Stimulated activated CD8-positive, alpha-beta memory T cell treated with anti-CD3 and anti-CD28 coated beads, Interleukin-4, amount 100 ng/mL, for 4 hours (primary cell): ENCODE measurements at places on chromosomes 3 and 15.

DNA sequence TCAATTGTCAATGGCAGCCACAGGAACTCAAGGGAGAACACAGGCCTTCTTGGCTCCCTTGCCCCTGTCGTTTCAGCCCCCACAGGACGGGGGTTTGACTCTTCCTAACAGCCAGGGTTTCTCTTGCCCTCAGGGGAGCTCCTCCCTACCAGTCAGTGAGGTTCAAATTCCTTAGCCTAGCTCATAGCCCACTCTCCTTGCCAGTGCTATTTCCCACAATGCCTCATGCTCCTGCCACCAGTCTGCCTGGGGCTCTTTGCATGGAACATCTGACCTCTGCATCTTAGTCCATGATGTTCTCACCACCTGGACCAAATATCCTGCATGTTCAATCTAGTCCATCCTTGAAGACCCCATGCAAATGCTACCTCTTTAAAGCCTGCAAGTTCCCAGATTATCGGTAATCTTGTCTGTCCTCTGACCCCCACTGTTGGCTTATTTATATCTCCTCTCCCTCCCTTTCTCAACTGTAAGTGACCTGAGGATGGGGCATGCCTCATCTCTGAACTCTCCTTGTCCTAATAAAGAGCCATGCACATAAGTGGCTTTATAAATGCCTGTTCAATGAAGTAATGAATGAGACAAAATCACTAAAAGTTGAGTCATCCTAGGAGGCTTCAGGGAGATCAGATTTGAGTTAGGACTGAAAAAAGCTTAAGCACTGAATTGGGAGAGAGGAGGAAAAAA, 78.0 kb downstream of the MYO1E start:
- no peak for DNase-seq

GRCh38 chr3:52007291-52007690, 11.6 kb upstream of the RPL29 start:
- no peak for DNase-seq

DNA sequence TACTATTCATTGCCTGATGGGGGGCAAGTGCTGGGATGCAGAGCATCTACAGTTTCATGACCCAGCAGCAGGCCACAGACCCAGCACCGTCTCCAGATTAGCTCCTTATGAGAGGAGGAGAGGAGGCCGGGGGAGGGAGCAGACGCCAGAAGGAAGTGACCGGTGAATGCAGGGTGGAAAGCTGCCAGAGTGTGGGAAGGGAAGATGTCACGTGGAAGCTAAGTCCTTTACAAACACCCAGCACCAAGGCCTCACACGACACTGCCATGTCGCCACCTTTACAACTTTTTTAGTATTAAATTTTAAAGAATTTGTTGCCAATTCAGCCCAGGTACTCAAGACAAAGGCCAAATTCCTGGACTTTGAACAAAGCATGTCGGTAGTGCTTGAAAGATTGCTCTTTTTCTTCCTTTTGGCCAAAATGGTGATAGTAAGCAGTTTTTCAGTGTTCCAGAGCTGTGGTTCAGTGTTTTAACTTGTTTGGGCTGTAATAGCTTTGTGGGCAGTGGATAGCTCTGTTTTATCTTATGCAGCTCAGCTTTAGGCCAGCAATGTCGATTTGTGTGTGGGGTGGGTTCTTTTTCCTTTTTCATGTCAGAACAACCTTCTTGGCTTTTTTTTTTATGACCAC, 58.2 kb downstream of the ZBTB38 start:
- no peak for DNase-seq

- no peak for DNase-seq
These were observed 30.7 kb upstream of the SNRK start for GRCh38 chr3:43255662-43256061.

GRCh38 chr15:61281328-61281727, 52.2 kb upstream of the RORA start:
- DNase-seq, result no peak

- no peak for DNase-seq
These were observed 828 bp upstream of the VWA5B2 start for GRCh38 chr3:184228376-184229137.

DNA sequence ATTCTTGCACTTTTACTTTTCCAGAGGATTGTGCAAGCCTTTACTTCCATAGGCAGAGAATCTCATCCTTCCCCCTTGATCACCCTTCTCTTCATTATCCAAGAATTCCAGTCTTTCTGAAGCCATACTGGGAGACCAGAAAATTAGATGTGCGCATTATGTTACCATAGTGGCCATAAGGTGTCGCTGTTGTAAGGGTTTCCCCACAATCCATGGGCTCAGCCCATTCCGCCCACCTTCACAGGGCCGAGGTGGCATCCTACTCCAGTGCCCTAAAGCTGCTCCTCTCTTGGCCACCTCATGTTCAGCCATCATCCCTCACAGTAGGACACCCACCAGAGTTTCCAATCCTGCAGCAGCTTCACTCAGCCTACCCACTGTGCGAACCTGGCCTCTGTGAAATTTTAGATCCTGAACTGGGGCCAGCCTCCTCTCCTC, 35.0 kb downstream of the CTSH start:
- DNase-seq, result no peak

GRCh38 chr15:67134067-67134838, 68.9 kb downstream of the SMAD3 start:
- DNase-seq, result peak; percentile 44

- DNase-seq, result no peak
These were observed 68.5 kb upstream of the SLC2A2 start for GRCh38 chr3:171095063-171095462.

GRCh38 chr15:64205202-64205601, 42.4 kb upstream of the PPIB start:
- no peak for DNase-seq

DNA sequence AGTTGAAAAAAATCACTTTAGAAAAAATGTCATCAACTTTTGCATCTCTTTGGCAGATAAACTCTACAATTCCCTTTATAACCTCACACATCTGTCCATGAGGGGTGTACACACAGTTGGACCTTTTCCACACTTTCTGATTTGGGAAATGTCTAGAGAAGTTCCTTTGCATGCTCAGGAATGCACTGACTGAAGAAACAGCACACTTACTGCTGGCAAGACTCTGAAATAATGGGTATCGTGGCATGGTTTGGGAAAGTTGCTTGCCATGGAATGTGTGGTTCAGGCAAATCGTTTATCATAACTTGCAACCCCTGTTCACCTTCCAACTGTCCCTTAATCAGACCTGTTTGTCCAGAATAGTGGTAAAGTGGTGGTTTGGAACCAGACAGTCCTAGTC, 135.3 kb upstream of the TGFBR2 start:
- DNase-seq, result no peak

DNA sequence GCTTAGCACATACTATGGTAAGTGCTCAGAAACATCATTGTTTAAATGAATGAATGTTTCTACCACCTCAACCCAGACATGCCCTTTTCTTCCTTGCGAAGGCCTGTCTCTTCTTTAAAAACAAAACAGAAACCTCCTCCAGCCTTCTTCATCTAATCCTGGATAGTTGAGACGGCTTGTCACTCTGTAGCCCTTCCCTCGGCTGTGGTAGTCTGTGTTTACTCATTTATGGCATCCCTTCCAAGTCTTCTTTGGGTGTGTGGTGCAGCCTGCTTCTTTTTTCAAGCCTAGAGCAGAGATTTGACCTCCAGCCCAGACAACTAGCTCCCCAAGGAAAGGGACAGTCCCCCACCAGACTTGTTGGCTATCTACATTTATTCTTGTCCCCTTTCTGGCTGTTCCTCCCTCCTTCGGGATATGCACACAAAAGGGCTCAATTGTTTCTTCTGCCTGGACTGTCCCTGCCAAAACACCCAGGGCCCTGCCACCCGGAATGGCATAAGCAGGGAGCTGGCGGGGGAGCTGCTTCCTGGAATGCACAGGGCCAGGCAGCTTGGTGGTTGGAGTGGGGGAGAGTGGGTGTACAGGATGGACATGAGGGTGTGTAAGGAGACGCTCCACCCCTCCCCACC, 67.8 kb downstream of the ITGA11 start:
- no peak for DNase-seq

GRCh38 chr3:128714887-128715491, 11.0 kb upstream of the RAB7A start:
- no peak for DNase-seq

DNA sequence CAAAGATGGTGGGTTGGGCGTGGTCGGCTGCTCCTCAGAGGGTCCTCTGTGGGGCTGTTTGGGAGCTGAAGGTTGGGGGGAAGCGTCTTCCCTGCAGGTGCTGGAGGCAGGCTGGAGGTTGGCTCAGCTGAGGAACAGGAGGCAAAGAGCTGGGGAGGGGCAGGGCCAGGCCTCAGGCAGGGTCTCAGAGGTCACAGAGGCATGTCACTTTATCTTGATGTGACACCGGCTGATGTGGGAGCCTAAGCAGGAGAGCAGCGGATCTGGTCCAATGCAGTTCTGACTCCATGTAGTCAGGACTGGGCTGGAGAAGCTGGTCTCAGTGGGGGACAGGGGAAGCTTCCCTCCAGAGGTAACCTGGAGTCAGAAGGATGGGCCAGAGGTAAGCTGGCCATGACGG, 7.7 kb upstream of the GNAT1 start:
- no peak for DNase-seq

DNA sequence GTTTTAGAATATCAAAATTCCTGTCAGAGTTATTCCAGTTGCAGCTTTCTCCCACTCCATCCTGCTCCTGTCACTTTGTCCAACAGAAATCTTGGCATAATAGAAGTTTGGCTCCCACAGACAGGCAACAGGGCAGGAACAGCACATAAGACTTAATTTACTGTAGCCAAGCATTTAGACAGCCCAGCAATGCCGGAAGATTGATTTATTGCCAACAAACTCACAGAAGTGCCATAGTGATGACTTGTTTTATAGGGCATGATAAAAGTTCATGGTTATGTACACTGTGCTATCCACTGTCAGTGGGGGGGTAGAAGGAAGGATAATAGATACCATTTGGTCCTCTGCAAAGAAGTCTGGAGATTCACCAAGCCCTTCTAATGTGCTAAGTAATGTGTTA, 98.3 kb upstream of the CBLB start:
- no peak for DNase-seq

DNA sequence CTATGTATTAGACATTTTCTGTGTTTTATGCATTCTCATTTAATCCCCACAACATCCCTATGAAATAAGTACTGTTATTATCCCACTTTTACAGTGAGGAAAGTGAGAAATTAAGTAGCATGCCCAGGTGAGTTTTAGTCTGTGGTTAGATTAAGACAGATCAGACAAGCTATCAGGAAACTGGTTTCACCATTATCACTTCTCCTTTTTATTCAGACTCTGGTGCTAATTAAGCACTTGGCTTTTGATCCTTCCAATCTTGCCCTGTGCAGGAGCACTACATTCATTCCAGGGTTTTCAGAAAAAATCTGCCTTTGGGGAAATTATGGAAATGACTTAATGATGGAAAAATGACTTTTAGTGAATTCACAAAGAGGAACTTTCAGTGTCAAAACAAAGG, 115.2 kb downstream of the TMEM108 start:
- no peak for DNase-seq

- DNase-seq, result no peak
These were observed 3.1 kb downstream of the BAHD1 start for GRCh38 chr15:40443846-40444245.

GRCh38 chr3:178405531-178405930, 130.7 kb upstream of the KCNMB2 start:
- no peak for DNase-seq

DNA sequence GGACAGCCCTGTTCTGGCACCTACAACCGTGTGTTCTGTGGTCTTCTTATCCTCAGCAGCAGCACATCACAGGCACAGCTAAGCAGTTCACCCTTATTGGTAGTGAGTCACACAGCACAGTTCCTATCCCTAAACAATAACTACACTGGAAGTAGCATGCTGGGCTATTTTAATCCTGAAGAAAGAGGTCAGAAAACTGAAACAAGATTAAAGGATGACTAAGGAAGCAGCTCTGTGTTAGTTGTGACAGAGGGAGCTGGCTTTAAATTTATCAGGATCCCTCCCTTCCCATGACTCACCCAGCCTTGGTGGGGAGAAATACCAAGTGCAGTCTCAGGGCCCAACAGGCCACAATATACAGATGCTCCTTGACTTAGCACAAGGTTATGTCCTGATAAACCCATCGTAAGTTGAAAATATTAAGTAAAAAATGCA, 144.3 kb downstream of the ERC2 start:
- DNase-seq, result no peak

- no peak for DNase-seq
These were observed 43.0 kb downstream of the PGPEP1L start for GRCh38 chr15:98964466-98965133.

- no peak for DNase-seq
These were observed 46.9 kb downstream of the SFMBT1 start for GRCh38 chr3:52998771-52999513.

- no peak for DNase-seq
These were observed 59.7 kb downstream of the DCUN1D1 start for GRCh38 chr3:182920515-182921084.

- DNase-seq, result no peak
These were observed 17.9 kb upstream of the EPB42 start for GRCh38 chr15:43238671-43239131.
